Esophagus muscularis mucosa (tissue), 4 donors: ENCODE measurements at places on chromosomes 2 and 18.
A peak's percentile ranks its signal among the peaks of the same experiment; 100 is the strongest.

DNA sequence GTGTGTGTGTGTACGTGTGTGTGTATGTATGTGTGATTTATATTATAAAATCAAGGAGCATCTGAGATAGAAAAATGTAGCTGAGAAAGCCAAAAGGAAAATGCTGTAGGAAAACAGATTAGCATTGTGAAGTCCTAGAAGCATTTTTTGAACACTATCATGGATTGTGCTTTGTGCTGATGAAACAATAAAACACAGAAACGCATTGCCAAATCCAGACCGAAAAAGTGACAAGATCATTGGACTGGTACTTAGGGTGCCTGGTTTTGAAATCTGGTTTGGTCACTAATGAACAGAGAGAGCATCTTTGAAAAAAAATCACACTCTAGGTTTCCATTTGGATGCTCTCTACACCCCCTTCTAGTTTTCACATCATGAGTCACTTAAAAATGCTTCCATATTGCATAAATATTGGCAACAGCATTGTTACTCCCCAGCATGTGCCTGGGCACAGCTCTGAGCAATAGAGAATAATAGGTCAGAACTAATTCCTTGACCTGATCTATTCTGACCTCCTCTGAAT lies 214.6 kb upstream of the LRRTM1 start:
- no peak overlapping the region for H3K4me3 ChIP-seq
- no peak overlapping the region for H3K27ac ChIP-seq
- no peaks in the 10 kb centered on the region for H3K27me3 ChIP-seq
- no peaks in the 10 kb centered on the region for H3K36me3 ChIP-seq
- DNase-seq, result no peak
- no peaks in the 10 kb centered on the region for H3K4me1 ChIP-seq

GRCh38 chr2:144834998-144835633 lies 315.2 kb upstream of the ZEB2 start:
- DNase-seq, result no peak
- no peaks in the 10 kb centered on the region for H3K27me3 ChIP-seq
- H3K27ac ChIP-seq, result no peak overlapping the region
- H3K36me3 ChIP-seq, result no peaks in the 10 kb centered on the region

GRCh38 chr2:216404010-216404618 lies 8.2 kb upstream of the SMARCAL1 start:
- H3K4me1 ChIP-seq, result no peaks in the 10 kb centered on the region
- no peaks in the 10 kb centered on the region for H3K27me3 ChIP-seq
- H3K4me3 ChIP-seq, result no peak overlapping the region
- no peaks in the 10 kb centered on the region for H3K36me3 ChIP-seq
- no peak overlapping the region for H3K27ac ChIP-seq
- no peak for DNase-seq

DNA sequence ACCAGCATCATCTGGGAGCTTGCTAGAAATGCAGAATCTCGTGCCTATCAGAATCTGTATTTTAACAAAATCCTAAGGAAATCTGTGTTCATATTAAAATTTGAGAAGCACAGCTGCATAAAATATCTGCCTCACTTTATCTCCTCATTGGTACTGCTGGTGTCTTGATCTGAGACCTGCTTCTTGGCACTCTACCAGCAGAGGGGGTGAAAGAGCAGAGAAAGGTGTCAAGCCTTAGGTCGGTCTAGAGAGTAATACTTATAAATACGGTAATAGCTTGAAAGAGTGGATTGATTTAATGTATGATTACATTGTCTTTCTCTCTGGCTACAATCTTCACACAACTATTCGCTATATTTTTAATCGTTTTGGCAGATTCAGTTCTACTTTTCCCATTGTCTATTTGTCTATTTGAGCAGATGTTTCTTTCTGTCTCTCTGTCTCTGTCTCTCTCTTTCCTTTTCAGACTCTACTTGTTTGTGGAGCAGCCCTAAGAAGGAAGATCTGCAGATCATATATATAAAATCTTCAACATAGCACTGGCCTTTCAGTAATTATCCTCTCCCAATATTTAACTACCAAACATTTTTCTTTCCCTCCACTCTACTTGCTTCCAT lies 1.7 kb upstream of the GCG start:
- no peak overlapping the region for H3K27ac ChIP-seq
- H3K4me1 ChIP-seq, result no peaks in the 10 kb centered on the region
- H3K4me3 ChIP-seq, result no peak overlapping the region
- no peaks in the 10 kb centered on the region for H3K36me3 ChIP-seq
- DNase-seq, result no peak

DNA sequence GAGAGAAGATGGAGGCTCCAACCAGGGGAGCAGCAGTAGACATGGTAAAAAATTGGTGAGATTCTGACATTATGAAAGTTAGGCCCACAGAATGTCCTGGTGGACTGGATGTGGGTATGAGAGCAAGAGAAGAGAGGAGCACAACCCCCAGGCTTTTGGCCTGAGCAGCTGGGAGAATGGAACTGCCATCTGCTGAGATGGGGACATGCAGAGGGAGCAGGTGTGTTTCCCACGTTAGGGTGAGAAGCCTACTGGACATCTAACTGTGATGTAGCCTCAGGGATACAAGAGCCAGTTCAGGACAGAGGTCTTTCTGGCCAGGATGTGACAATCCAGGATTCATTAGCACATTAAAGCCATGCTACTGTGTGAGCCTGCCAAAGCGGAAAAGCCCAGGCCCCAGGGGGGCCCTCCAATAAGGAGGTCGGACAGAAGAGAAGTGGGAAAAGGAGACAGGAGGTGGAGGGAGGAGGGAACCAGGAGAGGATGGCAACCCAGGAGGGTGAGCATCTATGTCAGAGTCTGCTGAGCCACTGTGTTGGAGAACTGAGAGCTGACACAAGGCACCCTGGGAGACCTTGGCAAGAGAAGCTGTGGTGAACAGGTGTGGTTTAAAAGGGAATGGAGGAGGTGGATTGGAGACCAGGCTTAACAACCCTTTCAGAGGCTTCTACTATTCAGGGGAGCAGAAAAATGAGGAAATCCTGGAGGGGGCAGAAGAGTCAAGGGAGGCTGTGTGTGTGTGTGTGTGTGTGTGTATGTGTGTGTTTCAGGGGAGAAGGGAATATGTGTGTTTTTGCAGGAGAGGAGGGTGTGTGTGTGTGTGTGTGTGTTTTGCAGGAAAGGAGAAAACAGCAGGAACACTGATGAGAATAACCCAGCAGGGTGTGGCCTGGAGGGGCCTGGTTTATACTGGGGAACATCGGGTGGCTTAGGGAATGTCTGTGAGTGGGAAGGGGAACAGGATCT lies 10.5 kb downstream of the CYB5A start:
- H3K27me3 ChIP-seq, result no peaks in the 10 kb centered on the region
- no peak overlapping the region for H3K4me3 ChIP-seq
- H3K27ac ChIP-seq, result no peak overlapping the region

- H3K4me3 ChIP-seq, result no peak overlapping the region
- H3K4me1 ChIP-seq, result peaks cover 4% of the 10 kb centered on the region
- no peaks in the 10 kb centered on the region for H3K27me3 ChIP-seq
- peaks cover 80% of the 10 kb centered on the region for H3K36me3 ChIP-seq
- H3K27ac ChIP-seq, result no peak overlapping the region
These were observed 47.0 kb upstream of the AP1S3 start for GRCh38 chr2:223884399-223884798.

GRCh38 chr2:3871002-3871401 lies 167.6 kb downstream of the DCDC2C start:
- no peak overlapping the region for H3K27ac ChIP-seq
- H3K27me3 ChIP-seq, result no peaks in the 10 kb centered on the region
- H3K4me1 ChIP-seq, result peaks cover 1% of the 10 kb centered on the region
- no peak overlapping the region for H3K4me3 ChIP-seq
- no peak for DNase-seq

- no peak overlapping the region for H3K27ac ChIP-seq
- H3K27me3 ChIP-seq, result no peaks in the 10 kb centered on the region
- no peaks in the 10 kb centered on the region for H3K36me3 ChIP-seq
These were observed 181.3 kb downstream of the TMX3 start for GRCh38 chr18:68533641-68534040.

GRCh38 chr2:63081404-63081803 lies 30.8 kb downstream of the OTX1 start:
- H3K27me3 ChIP-seq, result peaks cover 6% of the 10 kb centered on the region
- no peak for DNase-seq
- H3K4me1 ChIP-seq, result no peaks in the 10 kb centered on the region
- H3K36me3 ChIP-seq, result no peaks in the 10 kb centered on the region

DNA sequence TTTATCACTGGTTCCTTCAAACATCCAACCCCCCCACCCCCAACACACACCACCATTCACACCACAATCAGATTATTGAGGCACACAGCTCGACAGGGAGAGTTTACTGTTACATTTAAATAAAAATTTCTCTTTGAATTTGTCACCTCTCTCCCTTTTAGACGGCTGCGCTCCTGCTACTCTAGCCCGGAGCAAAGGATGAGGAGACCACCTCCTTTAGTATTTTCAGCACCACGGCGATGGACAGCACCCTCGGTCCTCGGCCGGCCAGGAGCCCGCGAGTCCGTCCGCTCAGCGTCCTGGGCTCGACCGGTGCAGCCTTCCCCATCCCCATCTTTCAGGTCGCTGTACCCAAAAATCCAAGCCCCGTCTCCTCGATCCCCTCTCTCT lies 892 bp downstream of the CELF4 start:
- H3K4me3 ChIP-seq, result peak overlapping the region; percentile 65
- DNase-seq, result no peak
- peaks cover 31% of the 10 kb centered on the region for H3K4me1 ChIP-seq

DNA sequence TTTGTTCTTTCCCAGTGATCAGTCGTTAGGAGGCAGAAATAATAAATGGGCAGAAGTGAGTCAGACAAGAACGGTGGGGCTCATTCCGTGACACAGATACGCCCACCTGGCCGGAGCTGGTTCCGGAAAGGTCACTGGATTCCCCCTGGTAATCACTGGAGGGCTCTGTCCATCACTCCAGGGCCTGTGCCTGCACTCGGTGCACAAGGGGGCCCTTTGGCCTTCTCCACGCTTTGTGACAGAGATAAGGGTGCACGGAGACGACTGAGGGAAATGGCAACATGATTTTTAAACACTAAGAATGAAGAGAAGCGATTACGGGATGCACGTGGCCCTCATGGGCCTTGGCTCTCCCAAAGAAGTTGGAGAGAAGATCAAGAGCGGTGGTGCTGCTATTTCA lies 84.4 kb downstream of the PTGR3 start:
- no peaks in the 10 kb centered on the region for H3K36me3 ChIP-seq
- DNase-seq, result no peak
- H3K27me3 ChIP-seq, result no peaks in the 10 kb centered on the region
- no peaks in the 10 kb centered on the region for H3K4me1 ChIP-seq
- no peak overlapping the region for H3K4me3 ChIP-seq

- H3K27me3 ChIP-seq, result no peaks in the 10 kb centered on the region
- H3K4me3 ChIP-seq, result no peak overlapping the region
- peaks cover 8% of the 10 kb centered on the region for H3K4me1 ChIP-seq
- no peaks in the 10 kb centered on the region for H3K36me3 ChIP-seq
These were observed 66.3 kb downstream of the CDK15 start for GRCh38 chr2:201872591-201872990.

- H3K27me3 ChIP-seq, result no peaks in the 10 kb centered on the region
- no peak for DNase-seq
- no peak overlapping the region for H3K4me3 ChIP-seq
- peaks cover 80% of the 10 kb centered on the region for H3K36me3 ChIP-seq
- peak overlapping the region; percentile 61 for H3K27ac ChIP-seq
These were observed 44.6 kb downstream of the ITGB1BP1 start for GRCh38 chr2:9378433-9379390.

DNA sequence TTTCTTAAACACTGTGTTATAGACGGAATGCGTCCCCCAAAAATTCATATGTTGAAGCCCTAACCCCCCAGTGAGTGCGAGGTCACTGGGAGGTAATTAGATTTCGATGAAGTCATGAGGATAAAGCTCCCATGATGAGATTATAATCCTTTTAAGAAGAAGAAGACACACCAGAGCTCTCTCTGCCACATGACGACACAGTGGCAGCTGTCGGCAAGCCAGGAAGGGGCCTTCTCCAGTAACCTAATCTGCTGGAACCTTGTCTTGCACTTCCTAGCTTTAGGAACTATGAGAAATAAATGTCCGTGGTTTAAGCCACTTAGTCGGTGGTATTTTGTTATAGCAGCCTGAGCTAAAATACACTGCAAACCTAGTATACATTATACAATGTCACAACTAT lies 12.3 kb downstream of the TMEM237 start:
- H3K4me1 ChIP-seq, result no peaks in the 10 kb centered on the region
- H3K4me3 ChIP-seq, result no peak overlapping the region
- no peaks in the 10 kb centered on the region for H3K27me3 ChIP-seq
- no peak overlapping the region for H3K27ac ChIP-seq
- DNase-seq, result no peak

DNA sequence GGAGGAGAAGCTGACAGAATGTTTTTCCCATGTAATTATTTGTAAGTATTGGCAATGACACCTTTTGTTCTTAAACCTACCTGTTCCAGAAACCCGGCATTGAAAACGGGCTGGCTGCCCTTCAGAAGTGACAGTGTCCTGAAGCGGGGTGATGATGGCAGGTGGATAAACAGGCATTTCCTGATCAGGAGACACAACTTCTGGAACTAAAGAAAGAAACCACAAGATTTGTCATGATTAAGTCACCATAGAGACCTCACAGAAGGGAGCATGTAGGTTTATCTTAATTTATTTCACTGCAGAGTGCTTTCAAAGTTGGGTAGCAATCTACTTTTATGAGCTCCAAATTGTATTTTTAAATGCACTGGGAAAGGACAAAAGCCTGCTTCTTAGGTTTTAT lies 43.1 kb downstream of the TTN start:
- H3K4me1 ChIP-seq, result peaks cover 7% of the 10 kb centered on the region
- no peak overlapping the region for H3K27ac ChIP-seq
- H3K4me3 ChIP-seq, result no peak overlapping the region
- no peaks in the 10 kb centered on the region for H3K36me3 ChIP-seq
- no peak for DNase-seq

GRCh38 chr18:78779996-78780718 lies 199.5 kb upstream of the SALL3 start:
- H3K27me3 ChIP-seq, result no peaks in the 10 kb centered on the region
- H3K27ac ChIP-seq, result no peak overlapping the region
- no peak overlapping the region for H3K4me3 ChIP-seq

- no peaks in the 10 kb centered on the region for H3K27me3 ChIP-seq
- no peak for DNase-seq
- no peak overlapping the region for H3K4me3 ChIP-seq
- H3K36me3 ChIP-seq, result no peaks in the 10 kb centered on the region
- no peak overlapping the region for H3K27ac ChIP-seq
These were observed 40.8 kb upstream of the RPRM start for GRCh38 chr2:153519257-153519875.

- H3K4me1 ChIP-seq, result peaks cover 4% of the 10 kb centered on the region
- DNase-seq, result no peak
- H3K27me3 ChIP-seq, result no peaks in the 10 kb centered on the region
- H3K27ac ChIP-seq, result no peak overlapping the region
- no peak overlapping the region for H3K4me3 ChIP-seq
These were observed 61.7 kb downstream of the SMAD2 start for GRCh38 chr18:47868744-47869143.
